GM12878 (cell line): ENCODE measurements at places on chromosomes 11 and 22. TPM values are rescaled to one million over a fixed set of nuclear protein-coding genes. Genes with fewer than 3 reads are reported as not detected.

DNA sequence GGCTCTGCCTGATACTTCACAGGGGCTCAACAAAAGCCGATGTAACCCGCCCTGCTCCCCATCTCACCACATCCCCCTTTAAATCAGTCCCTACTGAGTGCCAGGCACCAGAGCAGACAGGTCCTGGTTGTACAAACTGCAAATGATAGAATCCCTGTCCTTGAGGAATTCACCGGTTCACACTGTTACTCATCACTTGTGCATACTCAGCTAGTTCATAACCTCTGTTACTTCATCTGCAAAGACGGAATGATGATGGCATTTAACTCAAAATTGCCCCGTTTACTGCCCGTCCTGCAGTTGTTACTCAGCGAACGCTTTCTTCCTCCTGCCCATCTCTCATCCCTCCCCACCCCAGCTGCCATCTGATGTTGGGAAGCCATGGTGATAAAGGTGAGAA lies 384.7 kb downstream of the OPCML start:
- DNase-seq: no peak

GRCh38 chr22:33600595-33600994 lies 319.7 kb downstream of the LARGE1 start:
- no peak for DNase-seq

GRCh38 chr22:22770280-22770871 lies 117.2 kb upstream of the IGLL5 start:
- no peak for DNase-seq

- no peak for DNase-seq
Observed at GRCh38 chr22:26660356-26660755, 3.0 kb downstream of the MIAT start.

Gene HPX
- total RNA-seq: 1.7 and 2.1 TPM in 2 replicates

Gene SYTL2
- 0.31 and 0.40 TPM in 2 replicates for total RNA-seq

Gene ALG12
- total RNA-seq: 15.8 and 16.6 TPM in 2 replicates

Gene OR51B2
- not detected in 2 replicates for total RNA-seq

Gene TOB2
- 30.6 and 32.0 TPM in 2 replicates for total RNA-seq
